Activated CD4-positive, alpha-beta T cell treated with anti-CD3 and anti-CD28 coated beads for 48 hours (primary cell): ENCODE measurements at places on chromosomes 5 and 9.

- DNase-seq, result no peak
These were observed 21.7 kb downstream of the TTC33 start for GRCh38 chr5:40733879-40734563.

GRCh38 chr5:82601077-82601476, 322.9 kb upstream of the RPS23 start:
- no peak for DNase-seq

- no peak for DNase-seq
These were observed 23.4 kb upstream of the GLRA1 start for GRCh38 chr5:151947931-151948608.

DNA sequence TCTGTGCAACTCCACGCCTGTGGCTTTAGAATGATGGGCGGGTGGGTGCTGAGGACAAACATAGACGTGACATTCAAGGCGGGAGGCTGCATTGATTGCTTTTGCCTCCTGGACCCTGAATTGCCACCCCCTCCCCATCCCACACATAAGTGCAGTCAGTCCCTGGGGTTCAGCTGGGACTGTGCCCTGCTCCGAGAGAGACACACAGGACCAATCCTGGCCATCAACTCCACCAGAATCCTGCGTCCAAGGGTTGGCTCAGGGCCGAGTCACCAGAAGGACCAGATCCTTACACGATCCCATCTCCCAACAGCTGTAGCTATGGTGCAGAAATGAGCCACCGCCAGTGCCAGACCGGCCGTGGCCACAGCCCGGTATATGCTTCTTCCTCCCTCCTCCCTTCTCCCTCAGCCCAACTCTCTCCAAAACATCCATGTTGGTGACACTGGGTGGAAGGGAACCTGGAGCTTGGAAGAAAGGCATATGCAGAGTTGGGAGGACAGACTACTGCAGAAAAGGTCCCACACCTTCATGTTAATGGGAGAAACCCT, 27.4 kb downstream of the IRX2 start:
- no peak for DNase-seq

GRCh38 chr9:21505425-21506179, 23.5 kb upstream of the IFNE start:
- no peak for DNase-seq

GRCh38 chr5:7501061-7501460, 105.1 kb downstream of the ADCY2 start:
- no peak for DNase-seq

DNA sequence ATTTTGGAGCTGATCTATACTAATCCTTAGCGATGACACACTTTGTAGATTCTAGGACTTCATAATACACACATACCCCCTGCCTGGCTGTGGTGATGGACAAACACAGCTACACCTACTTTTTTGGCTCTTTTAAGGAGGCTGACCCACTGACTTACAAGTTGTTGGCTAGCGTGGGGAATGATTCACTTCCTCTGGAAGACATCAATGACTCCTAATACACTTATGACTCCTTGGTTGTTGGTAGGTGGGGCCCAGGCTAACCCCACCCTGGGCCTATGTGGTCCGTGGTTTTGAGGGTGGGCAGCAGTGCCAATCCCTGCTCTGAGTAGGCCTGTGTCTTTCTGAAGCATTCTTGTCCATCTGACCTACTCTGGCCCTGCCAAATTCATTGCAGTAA, 144.4 kb downstream of the SLC12A2 start:
- DNase-seq, result no peak

DNA sequence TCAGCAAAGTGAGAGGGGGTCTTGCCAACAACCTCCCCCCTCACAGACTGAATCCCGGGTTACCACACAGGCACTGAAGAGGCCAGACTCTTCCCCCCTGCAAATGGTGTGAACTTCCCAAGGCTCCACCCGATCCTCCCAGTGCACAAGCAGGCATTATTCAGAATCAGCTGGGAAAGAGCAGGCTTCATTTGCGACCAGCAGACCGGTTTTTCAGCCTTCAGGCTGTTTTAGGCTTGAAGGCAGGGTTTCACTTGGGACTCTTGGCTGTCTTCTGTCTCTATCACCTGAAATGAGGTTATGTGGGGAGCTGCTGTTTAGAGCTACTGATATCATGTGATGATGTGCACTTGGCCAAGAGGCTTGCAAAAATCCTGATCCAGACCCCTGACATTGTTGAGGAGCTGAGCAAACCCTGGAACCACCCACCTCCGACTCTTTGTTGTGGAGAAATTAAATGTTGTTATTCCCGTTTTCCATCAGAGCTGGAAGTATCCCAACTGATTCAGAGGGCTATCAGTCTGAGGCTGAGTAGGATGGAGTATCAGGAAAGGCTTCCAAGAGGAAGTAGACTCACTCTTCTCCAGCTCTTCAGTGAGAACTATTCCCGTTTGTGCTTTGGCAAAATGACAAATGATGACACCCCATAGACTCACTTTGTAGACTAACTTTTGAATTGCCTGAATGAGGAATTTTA, 63.3 kb upstream of the ZFR start:
- no peak for DNase-seq

GRCh38 chr9:908536-909205, 67.2 kb downstream of the DMRT1 start:
- DNase-seq, result no peak

DNA sequence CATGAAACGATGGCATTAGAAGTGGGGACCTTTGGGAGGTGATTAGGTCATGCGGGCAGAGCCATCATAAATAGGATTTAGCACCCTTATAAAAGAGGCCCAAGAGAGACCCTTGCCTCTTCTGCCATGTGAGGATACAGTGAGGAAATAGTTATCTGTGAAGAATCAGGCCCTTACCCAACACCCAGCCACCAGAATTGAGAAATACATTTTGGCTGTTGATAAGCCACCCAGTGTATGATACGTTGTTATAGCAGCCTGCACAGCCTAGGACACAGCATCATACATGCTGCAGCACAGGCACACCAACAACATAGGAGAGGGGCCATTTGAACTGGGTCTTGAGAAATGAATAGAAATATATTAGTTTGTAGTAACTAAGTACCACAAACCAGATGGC, 8.0 kb upstream of the MAMDC2 start:
- no peak for DNase-seq

DNA sequence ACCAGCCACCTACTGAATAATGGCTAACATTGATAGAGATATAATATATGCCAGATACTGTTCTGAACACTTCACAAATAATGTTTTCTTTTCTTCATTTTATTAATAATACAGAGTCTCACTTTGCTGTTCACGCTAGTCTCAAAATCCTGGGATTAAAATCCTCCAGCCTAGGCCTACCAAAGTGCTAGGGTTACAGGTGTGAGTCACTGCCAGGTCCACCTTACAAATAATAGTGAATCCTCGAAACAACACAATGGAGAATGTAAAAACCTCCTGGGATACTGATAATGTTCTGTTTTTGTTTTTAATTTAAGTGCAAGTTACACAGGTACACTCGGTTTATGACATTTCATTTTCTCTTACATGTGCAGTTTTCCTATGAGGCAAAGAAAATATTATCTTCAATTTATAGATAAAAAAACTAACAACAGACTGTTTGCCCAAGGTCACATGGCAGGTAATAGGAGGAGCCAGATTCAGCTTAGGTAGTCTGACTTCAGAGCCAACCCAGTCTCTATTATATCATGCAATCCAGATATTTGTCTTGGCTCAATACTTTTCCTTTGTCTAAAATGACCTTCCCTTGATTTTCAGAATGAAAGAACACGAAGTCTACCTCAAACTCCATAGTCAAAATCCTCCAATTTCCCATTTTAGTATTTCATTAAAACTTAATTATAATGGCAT, 7.8 kb downstream of the ZFR start:
- DNase-seq, result no peak

DNA sequence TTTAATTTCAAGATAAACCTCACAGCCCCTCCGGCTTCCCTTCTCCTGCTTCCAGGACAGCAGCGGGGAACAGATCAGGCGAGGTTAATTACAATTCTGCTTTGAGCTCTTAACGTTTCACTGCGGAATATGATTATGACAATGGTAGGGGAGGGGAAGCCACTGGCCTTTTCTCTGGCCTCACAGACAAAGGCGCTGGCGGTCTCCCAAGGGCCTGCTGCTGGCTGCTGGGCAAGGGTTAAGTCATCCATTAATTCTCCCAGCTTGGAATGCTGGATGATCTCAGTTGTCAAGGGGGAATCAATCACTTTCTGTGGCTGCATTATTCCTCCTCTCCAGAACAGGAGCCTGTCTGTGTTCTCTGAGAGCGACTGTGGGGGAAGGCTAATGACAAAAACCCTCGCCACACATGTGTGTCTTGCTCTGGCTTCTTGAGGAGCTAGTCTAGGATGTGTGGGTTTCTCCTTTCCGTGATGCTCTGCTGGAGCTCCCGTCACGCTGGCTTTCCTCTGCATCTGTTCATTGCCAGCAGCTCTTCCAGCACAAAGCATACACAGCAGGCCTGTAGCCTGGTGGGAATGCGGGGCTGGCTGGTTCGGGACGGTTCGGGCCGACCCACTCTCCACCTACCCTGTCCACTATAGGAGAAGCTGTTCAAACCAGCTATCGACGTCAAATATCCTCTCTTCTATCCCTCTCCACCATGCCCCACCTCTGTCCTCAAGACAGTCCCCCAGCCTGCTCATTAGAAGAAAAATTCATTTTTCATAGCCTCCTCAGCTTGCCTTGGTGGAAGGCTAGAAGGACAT, 82.8 kb downstream of the DCP2 start:
- DNase-seq, result no peak

- DNase-seq, result no peak
These were observed 23.7 kb upstream of the SPZ1 start for GRCh38 chr5:80296121-80296520.

DNA sequence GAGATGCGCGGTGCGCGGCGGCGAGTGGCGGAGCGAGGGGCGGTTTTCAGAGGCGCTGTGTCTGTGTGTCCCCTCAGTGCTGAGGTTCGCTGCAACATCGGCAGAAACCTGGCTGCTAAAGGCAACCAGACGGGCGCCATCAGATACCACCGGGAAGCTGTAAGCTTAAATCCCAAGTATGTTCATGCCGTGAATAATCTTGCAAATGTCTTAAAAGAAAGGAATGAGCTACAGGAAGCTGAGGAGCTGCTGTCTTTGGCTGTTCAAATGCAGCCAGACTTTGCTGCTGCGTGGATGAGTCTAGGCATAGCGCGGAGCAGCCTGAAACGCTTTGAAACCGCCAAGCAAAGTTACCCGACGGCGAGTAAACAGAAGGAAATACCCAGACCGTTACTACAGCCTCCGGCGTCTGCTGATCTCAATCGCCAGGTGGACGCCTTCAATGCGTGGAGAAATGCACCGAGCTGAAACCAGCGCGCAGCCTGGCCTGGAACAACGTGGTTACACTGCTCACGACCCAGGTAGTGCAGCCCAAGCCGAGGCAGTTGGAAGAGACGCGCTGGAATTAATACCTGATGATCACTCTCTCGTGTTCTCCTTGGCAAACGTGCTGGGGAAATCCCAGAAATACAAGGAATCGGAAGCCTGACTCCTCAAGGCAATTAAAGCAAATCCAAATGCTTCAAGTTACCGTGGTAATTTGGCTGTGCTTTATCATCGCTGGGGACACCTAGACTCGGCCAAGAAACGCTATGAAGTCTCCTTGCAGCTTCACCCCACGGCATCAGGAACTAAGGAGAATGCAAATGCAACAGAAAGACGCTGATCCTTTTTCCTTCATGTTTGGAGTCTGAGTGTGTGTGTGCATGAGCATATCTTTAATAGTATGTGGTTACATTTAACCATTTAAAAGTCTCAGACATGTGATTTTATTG, 15.9 kb downstream of the OR2V1 start:
- no peak for DNase-seq

GRCh38 chr5:14405706-14406553, 175.7 kb upstream of the OTULINL start:
- no peak for DNase-seq

- DNase-seq, result peak; percentile 12
These were observed 822.5 kb downstream of the PTPRD start for GRCh38 chr9:9790216-9790872.

GRCh38 chr9:108316630-108317029, 539.2 kb downstream of the ACTL7B start:
- DNase-seq, result no peak

- no peak for DNase-seq
These were observed 257.7 kb downstream of the MCTP1 start for GRCh38 chr5:95027151-95027721.

DNA sequence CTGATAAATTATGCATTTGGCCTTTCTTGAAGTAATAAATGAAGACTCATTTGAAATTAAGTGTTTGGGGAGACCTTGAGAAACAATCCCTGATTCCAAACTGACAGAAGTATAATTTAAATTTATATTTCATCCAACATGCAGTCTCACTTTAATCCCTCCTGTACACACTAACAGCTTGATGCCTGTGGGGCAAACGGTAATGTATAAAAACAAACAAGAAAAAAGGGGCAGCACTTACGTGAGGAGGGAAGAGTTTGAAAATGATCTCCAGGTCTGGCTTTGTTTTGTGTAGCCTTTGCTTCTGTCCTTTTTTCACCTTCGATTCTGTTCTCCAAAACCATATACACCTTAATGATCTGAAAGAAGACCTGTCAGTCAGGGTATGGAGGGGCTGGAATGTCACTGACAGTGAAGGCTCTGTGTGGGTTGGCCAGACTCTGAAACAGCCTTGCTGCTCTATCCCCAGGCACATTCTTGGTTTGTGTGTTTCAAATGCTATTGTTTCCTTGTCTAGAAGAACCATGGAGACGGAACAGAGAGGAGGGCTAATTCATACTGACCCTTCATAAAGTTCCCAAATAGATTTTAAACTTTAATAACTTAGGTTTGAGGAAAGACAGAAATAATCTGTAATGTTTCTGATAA, 338.2 kb upstream of the WWC1 start:
- no peak for DNase-seq

DNA sequence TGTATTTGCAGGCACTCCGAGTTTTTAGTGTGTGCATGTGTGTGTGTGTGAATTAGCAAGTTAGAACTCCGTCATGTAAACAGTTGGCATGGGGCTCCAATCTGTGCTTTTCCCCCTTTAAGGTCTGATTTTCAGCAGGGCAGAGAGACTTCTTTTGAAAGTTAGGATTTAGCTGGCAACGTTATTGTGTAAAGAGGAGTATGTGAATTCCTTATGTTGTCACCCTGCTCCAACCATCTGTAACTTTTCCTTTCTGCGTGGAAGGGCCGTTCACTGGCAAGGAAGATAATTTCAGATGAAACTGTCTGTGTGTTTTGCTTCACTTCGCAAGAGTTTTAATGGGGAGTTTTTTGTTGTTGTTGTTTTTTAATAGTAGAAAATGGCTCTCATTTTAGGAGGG, 332 bp downstream of the SGCD start:
- DNase-seq, result no peak

GRCh38 chr9:3916411-3916810, 383.5 kb downstream of the GLIS3 start:
- no peak for DNase-seq

GRCh38 chr5:133618141-133618540, 5.8 kb upstream of the FSTL4 start:
- DNase-seq, result no peak
